Choroid plexus epithelial cell (primary cell): ENCODE measurements at places on chromosomes 4 and X.

DNA sequence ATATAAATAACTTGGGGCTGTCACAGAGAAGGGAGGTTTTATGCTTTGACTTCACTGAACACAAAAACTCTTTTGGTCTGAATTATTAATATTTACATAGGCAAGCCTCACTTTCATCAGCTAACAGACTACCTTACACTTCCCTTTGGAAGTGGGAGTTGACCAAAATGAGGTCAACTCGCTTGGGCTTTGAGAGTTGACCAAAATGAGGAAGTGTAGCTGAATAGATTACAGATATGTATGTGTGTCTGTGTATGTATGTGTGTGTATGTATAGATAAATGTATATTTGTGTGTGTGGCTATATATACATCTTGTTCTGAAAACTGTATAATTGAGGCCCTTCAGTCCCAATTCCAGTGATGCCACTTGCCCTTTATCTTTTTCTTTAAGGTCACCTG lies 113.3 kb upstream of the IL13RA1 start:
- DNase-seq, result no peak

DNA sequence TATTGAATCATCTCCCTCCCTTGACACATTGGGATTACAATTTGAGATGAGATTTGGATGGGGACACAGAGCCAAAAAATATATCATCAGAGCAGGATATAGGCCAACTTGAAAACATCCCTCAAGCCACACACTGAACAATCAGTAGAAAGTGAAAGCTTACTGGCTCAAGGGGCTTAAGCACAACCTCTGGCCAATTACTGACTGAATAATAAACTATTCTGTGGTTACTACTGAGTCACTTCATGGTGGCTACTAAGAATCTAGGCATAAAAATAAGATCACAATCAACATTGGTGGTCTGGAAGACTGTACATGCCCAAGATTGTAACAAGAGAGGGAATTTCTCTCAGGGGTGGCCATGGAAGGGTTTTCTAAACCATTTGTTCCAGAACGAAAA lies 27.4 kb upstream of the GPR174 start:
- no peak for DNase-seq

DNA sequence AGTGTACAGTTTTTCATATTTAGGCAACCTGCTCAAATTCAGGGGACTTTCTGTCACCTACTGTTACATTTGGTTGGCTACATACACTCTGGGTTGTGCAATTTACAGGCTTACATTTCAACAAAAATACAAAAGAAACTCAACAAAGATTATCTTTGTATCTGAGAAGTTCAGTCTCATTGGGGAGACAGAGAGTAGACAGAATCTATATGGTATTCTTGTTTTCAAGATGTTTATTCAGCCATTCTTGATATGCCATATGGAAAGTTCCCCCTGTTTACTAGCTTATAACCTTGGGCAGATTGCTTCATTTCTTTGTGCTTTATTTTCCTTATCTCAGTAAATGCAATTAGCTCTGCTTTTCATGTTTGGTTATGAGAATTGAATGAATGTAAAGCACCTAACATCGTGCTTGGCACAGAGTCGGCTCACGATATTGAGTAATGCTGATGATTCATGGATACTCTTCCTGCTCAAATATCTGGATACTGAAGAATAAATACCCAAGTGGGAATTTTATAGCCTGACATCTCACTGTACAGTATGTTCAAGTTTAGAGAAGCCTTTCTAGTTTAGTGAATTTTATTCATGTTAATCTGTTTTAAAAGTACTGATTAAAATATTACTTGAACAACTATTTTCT lies 96.5 kb upstream of the PACRGL start:
- peak; percentile 77 for DNase-seq

DNA sequence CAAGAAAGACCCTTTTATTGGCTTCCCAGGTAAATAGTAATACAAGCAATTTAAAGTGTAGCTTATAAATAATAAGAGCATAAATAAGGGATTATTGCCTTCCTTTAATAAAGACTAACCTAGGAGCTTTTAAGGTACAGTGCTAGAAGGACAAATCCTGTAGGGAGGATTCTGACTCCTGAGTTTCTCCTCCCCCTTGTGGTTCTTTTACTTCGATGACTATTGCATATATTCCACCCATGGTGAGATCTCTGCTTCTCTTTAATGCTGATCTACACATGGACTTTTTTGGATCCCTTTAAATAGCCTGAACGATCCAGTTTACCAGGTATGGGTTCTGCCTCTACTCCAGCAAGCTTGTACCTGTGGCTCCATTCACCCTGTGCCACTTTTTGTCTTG lies 2.5 kb downstream of the GALNT7 start:
- DNase-seq, result peak; percentile 63

DNA sequence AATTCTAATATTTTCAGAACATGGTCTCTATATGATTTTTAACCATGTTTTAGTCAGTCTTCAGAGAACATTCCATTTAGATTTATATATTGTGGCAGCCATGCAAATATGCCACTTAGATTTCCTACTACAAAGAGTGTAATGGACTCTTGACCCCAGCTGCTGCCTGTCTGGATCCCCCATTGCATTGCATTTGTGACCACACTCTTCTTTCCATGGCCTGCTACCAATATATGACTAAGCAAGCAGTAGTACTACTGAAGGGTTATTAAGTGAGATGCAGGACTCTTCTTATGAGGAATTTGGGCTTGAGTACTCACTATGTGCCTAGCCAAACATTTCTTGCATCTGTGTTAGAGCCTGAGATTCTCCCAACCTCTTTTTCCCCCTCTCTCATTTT lies 306.8 kb downstream of the PDHA2 start:
- peak; percentile 49 for DNase-seq

DNA sequence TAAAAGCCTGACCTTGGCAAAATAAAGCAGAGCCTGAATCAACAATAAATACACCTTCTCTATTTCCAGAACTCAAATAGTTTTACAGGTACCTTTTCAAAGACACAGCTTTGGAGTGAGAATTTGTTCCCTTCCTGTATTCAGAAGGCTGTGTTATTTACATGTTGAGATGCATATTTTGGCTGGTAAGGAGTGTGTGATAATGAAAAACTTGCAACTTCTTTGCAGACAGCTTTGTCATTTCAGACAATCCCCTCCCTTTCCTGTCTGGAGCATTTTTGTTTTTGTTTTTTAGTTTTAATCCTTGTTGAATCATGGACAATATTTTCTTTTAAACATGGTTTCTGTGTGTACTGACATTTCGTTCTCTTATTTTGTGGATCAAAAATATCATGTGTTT lies 493.8 kb downstream of the FAT4 start:
- DNase-seq, result no peak

- no peak for DNase-seq
Observed at GRCh38 chr4:185019456-185020292, 1.4 kb downstream of the HELT start.

GRCh38 chr4:108168160-108168670 lies 517 bp downstream of the LEF1 start:
- peak; percentile 47 for DNase-seq

DNA sequence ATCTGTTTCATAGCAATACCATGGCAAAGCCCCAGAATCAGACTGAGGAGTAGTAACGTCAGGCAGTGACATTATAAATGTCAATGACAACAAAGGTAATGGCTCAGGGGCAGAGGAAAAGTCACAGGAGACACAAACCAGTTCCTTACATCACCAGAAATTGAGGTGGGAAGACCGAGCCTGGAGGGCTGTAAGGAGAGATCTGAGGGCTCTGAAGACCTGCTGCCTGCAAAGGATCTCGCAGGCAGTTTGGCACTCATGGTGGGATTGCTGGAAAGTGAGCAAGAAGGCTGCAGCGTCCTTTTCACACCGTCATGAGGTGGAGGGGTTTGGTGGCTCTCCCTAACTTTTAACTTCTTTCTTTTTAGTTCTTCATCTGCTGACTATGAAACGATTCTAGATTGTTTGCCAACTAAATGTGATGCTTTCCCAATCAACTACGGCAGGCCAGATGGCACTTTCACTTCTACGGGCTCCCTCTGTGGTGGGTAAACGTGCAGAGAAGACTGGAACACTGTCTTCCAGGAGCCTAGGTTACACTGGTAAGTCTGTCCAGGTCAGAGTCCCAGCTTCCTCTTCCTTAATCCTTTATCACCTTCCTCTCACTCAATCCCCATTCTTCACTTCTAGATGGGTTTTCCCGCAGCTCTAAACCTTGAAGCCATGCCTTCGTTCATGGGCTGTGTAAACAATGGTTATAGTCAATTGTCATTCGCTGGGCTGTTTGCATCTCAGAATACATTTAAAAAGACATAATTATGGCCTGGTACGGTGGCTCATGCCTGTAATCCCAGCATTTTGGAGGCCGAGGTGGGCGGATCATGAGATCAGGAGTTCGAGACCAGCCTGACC lies 58.2 kb downstream of the TBC1D9 start:
- DNase-seq, result no peak

- DNase-seq, result no peak
Observed at GRCh38 chr4:136805617-136806016, 726.7 kb downstream of the PCDH18 start.

GRCh38 chr4:131084997-131085396 lies 1989.0 kb downstream of the C4orf33 start:
- DNase-seq, result no peak

- DNase-seq, result no peak
Observed at GRCh38 chrX:3465017-3465416, 118.6 kb upstream of the MXRA5 start.

GRCh38 chr4:88859191-88859812 lies 161.7 kb upstream of the NAP1L5 start:
- DNase-seq, result no peak

DNA sequence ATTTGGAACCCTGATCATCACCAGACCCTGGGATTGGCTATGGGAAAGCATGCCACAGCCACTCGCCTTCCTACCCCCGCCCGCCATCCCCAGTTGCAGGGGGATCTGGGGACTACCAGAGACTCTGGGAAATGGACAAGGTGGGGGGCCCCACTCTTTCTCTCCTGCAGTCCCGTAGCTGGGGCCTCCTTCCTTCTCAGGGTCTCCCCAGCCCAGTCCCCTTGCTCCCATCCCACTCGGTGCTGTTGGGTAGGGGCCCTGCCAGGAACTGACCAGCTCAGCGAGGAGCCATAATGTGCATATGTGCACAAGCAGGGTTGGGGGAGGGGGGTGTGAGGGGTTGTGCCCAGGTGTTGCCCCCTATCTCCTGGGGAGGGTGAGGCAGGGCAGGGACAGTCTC lies 3.4 kb upstream of the USP11 start:
- no peak for DNase-seq

DNA sequence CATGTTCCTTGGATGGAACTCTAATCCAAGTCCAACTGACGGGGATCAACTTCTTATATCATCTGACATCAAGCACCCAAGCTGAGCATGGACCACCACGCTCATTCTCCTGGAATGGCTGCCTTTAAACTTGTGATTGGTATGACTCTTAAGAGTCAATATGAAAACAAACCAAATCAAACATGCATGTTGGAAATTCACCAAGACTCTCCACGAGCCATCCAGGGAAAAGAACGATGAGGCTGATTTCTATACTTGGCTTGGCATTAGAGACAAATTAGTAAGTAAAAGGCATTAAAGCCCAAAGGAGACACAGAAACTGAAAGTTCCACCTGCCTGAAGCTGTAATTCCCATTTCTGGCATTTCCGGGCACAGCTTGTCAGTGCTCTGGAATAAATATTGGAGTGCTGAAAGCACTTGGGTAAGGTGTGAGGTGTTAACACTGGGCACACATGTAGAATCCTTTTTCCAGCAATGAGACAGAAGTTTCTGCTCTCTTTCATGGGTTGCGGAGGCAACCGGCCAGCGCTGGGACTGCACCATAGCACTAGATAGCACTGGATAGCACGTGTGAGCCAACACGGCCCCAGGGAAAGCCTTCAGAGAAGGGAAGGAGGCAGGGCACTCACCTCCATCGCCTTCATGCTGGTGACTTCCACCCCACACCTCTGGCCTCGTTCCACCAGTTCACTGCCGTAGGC lies 42.1 kb upstream of the CENPU start:
- no peak for DNase-seq

DNA sequence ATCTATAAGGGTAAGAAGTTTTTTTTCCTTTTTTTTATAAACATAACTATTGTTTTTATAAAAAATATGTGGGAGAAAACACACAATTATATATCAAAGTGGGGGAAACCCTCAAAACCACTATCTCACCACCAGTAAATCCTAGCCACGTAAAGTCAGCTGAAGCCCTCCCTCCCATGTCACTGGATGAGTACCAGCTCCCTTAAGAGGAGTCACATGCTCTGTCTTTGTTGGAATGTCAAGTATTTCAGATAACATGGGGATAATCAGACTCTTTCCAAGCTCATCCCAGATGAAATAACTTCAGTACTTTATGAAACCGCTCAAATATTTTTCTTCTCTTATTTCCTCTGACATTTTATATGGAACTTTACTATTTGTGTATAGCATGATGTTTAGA lies 2.4 kb downstream of the MYOZ2 start:
- peak; percentile 72 for DNase-seq

- no peak for DNase-seq
Observed at GRCh38 chrX:9318213-9318612, 146.6 kb upstream of the TBL1X start.

DNA sequence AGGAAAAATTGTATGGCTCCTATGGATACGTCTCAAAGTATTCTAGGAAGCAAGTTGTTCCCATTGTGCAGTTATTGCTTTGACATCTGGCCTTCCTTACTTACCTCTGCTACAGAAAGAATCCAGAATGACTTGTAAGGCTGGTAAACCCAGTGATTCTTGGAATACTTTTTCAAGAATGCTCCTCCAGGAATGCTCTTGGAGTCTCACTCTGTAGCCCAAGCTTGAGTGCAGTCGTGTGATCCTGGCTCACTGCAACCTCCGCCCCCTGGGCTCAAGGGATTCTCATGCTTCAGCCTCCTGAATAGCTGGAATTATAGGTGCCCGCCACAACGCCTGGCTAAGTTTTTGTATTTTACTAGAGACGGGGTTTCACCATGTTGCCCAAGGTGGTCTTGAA lies 38.1 kb downstream of the GAB1 start:
- no peak for DNase-seq

- peak; percentile 15 for DNase-seq
Observed at GRCh38 chr4:47551682-47552081, 66.6 kb downstream of the ATP10D start.

DNA sequence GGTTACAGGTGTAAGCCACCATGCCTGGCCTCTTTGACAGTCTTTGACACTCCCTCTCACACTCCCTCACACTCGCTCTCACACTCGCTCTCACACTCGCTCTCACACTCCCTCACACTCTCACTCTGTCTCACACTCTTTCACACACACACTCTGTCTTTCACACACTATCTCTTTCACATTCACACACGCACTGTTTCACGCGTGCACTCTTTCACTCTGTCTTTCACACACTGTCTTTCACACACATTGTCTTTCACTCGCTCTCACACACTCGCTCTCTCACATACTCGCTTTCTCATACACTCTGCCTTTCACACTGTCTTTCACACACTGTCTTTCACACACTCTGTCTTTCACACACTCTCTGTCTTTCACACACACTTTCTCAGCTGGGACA lies 167.1 kb upstream of the CXCL13 start:
- no peak for DNase-seq
